ENCODE measurements at places on chromosomes 13 and 19.

GRCh38 chr13:72537395-72537780 lies 190.0 kb downstream of the MZT1 start:
- no peak for DNase-seq

GRCh38 chr19:44993526-44993925 lies 7.7 kb upstream of the RELB start:
- DNase-seq, result no peak

GRCh38 chr13:104592545-104593250 lies 1526.5 kb upstream of the SLC10A2 start:
- no peak for DNase-seq

DNA sequence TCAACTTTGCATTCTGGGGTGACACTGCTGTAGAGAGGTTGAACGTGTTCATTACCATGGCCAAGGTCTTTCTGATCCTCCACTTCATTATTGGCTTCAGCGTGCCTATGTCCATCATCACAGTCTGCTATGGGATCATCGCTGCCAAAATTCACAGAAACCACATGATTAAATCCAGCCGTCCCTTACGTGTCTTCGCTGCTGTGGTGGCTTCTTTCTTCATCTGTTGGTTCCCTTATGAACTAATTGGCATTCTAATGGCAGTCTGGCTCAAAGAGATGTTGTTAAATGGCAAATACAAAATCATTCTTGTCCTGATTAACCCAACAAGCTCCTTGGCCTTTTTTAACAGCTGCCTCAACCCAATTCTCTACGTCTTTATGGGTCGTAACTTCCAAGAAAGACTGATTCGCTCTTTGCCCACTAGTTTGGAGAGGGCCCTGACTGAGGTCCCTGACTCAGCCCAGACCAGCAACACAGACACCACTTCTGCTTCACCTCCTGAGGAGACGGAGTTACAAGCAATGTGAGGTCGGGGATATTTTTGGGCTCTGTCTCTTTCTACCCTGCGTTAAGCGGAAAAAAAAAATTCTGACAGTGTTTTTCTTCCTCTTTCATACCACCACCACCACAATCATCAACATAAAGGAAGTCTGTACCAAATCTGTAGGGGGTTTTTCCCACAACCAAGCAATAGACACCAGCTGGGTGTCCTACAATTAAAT lies 29.5 kb downstream of the FPR3 start:
- no peak for DNase-seq

- no peak for DNase-seq
Observed at GRCh38 chr19:39448271-39448670, 2.9 kb downstream of the SUPT5H start.

DNA sequence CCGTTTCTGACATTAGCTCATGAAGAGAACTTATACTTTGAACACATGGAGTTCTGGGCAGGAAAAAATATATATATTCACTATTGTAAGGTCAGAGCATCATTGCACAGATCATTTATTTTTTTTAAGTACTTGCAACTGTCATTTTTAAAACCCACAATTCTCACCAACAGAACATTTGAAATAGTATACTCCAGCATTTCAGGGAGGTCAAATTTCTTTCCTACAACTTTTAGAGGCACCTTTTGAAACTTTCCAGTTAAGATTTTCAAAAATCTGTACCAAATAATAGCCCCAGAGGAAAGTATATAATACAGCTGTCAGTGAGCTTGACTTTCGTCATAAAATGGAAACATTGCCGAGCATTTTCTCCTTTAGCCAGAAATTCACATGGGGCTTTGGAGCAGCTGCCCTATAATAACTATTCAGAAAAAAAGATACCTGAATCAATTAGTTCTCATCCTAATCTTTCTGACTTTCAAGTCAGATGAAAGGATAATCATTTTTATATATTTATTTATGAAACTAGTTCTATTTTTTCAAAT lies 10.9 kb downstream of the KCTD12 start:
- DNase-seq, result no peak

- DNase-seq, result no peak
Observed at GRCh38 chr13:103614761-103615160, 548.5 kb upstream of the SLC10A2 start.
